Smooth muscle cell of bladder (primary cell): ENCODE measurements at places on chromosomes 1 and 21. TPM values are rescaled to one million over a fixed set of nuclear protein-coding genes. Genes with fewer than 3 reads are reported as not detected.

The SPRR5 gene
- not detected in 2 replicates for total RNA-seq

The CCDC190 gene
- total RNA-seq = 0.14 TPM in 1 of 2 replicates, not detected in the other

The NUCKS1 gene
- total RNA-seq = 89.7 and 94.8 TPM in 2 replicates

The RALGPS2 gene
- 44.0 and 68.0 TPM in 2 replicates for total RNA-seq

The TAF13 gene
- total RNA-seq = 87.9 and 127 TPM in 2 replicates

The KRTAP19-1 gene
- not detected in 2 replicates for total RNA-seq

The SLX9 gene
- total RNA-seq = 26.8 and 28.3 TPM in 2 replicates

The NLRP3 gene
- total RNA-seq = 0.09 and 0.14 TPM in 2 replicates

The FOXO6 gene
- under 0.01 TPM in 1 of 2 replicates, not detected in the other for total RNA-seq

The CCDC185 gene
- not detected in 2 replicates for total RNA-seq
